Activated CD4-positive, alpha-beta T cell treated with anti-CD3 and anti-CD28 coated beads for 36 hours (primary cell): ENCODE measurements at places on chromosomes 4 and X.

GRCh38 chrX:107764845-107765608 is 10.6 kb downstream of the TSC22D3 start:
- DNase-seq: no peak

- DNase-seq: no peak
Measured at GRCh38 chr4:8341691-8342090, 72.1 kb downstream of the HTRA3 start.

DNA sequence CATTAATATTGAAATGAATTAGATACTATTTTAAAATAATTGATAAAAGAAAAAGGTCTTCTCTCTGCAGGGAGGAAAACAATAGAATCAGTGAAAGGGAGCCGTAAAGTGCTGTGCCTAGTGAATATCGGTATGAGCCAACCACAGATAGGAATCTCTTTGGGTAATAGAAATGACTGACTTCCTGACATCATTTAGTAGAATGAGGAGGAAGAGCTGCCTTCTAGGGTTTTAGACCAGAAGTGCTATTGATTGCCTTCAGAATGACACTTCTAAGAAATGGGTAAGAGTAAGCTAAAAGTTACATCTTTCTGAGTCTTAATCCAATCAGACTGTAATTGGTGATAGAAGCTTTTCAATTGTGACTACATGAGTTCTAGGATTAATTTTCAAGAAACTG is 134.0 kb upstream of the MAP9 start:
- DNase-seq: no peak

- no peak for DNase-seq
Measured at GRCh38 chr4:126701756-126702155, 931.0 kb upstream of the INTU start.

GRCh38 chr4:41446391-41446790 is 91.6 kb upstream of the LIMCH1 start:
- DNase-seq: no peak

GRCh38 chrX:32877592-32877991 is 333.8 kb downstream of the DMD start:
- no peak for DNase-seq

DNA sequence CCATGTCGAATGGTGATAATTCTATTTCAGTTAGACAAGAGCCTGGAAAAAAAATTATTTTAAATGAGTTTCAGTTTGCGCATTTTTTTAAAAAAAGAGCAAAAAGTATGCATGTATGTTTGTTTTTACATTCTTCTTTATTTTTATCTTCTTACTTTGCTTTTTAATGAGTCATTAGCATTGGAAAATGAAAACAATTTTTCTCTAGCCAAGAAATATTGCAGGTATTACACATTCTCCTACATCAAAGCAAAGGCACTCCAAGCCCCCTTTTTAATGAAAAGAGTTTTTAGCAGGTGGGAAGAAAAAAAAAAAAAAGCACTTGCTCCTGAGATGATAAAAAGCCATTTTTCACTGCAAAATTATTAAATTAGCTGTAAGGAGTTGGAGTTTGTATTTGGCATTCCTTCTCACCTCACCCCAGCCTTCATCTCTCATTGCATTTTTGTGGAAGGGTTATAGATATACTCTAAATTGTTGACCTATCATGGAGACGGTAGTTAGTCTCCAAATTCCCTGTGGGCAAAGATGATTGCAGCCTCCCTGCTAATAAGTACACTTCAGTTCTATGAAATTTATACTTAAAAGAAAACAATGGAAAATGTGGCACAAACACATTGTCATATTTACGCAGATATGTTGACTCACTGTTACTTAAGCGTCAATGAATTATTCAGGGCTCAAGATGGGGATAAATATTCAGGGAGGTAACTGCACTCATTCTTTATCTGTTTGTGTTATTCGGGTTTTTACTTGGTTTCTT is 43.8 kb downstream of the PALLD start:
- no peak for DNase-seq

GRCh38 chrX:57906790-57907189 is 3.5 kb downstream of the ZXDA start:
- no peak for DNase-seq

- no peak for DNase-seq
Measured at GRCh38 chr4:10159671-10160070, 43.1 kb upstream of the WDR1 start.

- no peak for DNase-seq
Measured at GRCh38 chrX:39983715-39984114, 114.0 kb downstream of the BCOR start.

GRCh38 chr4:184265546-184266351 is 48.1 kb upstream of the ENPP6 start:
- peak; percentile 49 for DNase-seq

DNA sequence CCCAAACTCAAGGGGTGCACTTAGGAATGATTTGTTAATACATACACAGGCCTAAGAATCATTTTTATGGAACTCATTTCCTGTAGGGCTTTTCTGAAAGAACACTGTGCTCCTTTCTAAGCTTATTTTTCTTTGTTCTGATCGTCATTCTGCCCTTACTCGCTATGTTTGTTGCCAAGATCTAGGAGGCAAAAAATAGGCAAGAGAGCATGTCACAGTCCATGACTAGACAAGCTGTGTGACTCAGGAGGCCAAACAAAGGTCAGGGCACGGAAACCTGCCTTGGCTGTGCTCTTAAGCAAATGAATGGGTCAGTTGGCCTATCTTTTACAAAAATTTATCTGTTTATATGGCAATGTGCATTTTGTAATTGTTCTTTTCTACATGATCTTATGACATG is 42.5 kb upstream of the C1GALT1C1 start:
- no peak for DNase-seq

DNA sequence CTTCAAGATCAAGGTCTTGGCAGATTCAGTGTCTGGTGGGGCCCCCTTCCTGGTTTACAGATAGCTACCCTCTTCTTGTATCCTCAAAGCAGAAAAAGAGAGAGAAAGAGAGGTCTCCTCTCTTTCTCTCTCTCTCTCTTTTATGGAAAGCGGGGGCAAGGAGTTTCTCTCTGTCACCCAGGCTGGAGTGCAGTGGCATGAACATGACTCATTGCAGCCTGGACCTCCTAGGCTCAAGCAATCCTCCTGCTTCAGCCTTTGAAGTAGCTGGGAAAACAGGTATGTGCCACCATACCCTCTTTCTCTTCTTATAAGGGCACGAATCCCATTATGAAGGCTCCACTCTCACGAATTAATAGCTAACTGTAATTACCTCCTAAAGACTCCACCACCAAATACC is 20.2 kb downstream of the RAB9B start:
- DNase-seq: no peak

DNA sequence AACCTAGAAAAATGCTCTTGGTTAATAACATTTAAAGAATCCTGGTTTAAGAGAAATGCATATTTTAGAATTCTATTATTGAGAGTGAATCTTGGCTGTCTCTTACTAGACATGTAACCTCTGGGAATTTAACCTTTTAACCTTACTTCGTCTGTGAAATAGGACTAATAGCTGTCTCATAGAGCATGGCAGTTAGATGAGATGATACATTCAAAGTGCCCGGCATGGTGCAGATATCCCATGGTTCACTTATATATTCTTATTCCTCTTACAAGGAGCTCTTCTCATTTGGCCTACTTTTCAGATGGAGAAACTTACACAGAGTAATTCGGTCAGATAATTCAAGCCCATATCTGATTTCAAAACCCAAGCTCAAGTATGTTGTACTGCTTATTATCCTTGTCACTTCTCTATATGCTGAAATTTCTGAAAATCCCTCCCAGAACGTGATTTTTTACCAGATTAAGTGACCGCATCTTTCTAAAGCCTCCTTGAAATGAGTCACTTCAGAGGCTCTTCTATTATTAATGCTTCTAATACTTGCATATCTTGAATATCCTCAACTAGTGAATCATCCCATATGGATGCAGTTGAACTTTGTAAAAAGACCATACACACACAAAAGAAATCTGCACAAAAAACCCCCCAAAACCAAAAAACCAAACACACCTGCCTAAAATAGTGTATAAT is 4.9 kb downstream of the CDKN2AIP start:
- no peak for DNase-seq

- peak; percentile 18 for DNase-seq
Measured at GRCh38 chrX:72714478-72714916, 391 bp upstream of the PHKA1 start.

- no peak for DNase-seq
Measured at GRCh38 chr4:139243448-139244365, 36.3 kb downstream of the MGARP start.

DNA sequence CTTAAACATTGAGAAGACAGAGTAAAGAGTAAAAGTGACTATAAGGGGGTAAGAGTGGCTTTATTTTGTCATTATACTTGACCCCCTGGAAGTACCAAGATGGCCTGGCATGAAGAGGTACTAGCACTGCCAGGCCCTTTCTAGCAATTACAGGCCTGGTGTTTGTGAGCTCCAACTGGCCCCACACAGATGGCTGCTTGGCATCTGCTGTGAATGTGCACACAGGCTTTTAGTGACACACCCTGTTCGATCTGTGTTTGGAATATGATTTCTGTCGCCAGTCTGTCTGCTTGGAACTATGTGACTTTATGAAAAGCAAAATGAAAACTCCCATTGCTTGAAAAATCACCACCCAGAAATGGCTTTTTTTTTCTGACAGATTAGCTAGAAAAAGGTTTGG is 123.3 kb downstream of the CLCN4 start:
- DNase-seq: no peak

DNA sequence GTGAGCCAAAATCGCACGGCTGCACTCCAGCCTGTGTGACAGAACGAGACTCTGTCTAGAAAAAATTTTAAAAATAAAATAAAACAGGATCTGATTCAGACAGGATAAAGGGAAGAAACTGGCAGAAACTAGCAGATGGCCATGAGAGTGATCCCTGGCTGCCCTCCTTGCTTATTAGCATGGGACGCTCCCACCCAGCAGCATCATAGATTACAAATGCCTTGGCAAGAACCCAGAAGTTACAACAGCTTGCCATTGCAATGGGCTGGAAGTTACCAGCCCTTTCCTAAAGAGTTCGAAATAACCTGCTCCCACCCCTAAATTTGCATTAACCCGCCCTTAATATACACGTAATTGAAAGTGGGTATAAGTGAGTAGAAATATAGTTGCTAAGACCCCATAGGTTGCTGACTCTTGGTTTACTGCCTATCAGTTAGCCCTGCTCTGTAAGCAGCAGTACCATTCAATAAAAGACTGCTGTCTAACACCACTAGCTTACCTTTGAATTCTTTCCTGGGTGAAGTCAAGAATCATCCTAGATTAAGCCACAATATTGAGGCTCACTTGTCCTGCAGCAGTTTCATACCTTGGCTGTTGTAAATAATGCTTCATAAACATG is 9.1 kb upstream of the XAGE2 start:
- no peak for DNase-seq

DNA sequence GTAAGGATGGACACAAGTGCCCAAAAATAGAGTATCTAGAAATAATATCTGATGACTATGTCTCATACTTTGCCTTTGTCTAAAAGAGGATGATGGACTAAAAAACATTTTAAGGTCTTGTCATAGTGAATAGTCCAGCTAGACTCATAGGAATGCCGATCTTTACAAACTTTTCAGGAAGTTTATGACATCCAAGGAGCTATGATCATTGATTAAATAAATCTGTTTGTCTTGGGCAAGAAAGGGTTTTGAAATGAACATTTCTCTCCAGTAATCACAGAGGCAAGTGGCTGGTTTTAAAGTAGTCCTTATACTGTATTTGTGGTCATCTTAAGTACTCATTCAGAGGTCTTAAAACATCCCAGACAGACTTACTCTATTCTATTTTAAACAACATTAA is 109.8 kb downstream of the MAPK10 start:
- no peak for DNase-seq

GRCh38 chr4:6905516-6906445 is 3.8 kb upstream of the TBC1D14 start:
- DNase-seq: peak; percentile 3

- DNase-seq: peak; percentile 32
Measured at GRCh38 chr4:24471486-24472160, 112.7 kb downstream of the DHX15 start.

DNA sequence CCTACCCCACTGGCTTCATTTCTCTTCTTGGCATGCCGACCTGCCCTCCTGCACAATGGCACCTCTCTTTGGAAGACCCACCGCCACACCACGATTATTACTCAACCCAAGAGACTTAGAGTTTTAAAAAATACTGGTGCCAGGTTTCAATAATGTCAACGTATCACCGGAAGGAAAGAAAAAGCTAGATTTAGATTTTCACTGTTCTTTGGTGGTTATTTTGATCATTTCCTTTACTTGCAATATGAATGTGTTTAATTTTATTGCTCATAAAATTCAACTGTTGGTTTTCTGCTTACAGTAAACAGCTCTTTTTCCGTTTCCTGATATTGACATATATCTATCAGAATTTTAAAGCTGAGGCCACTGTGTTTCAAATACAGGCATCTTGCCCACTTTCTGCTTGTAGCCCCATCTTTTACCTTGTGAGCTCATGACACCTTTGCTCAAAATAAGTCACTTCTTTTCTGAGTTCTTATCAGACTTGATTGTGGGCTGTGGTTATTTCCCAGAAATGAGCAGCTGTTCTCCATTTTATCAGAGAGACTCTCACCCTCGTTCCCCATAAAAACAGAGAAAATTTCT is 439.1 kb downstream of the INPP4B start:
- DNase-seq: peak; percentile 67

DNA sequence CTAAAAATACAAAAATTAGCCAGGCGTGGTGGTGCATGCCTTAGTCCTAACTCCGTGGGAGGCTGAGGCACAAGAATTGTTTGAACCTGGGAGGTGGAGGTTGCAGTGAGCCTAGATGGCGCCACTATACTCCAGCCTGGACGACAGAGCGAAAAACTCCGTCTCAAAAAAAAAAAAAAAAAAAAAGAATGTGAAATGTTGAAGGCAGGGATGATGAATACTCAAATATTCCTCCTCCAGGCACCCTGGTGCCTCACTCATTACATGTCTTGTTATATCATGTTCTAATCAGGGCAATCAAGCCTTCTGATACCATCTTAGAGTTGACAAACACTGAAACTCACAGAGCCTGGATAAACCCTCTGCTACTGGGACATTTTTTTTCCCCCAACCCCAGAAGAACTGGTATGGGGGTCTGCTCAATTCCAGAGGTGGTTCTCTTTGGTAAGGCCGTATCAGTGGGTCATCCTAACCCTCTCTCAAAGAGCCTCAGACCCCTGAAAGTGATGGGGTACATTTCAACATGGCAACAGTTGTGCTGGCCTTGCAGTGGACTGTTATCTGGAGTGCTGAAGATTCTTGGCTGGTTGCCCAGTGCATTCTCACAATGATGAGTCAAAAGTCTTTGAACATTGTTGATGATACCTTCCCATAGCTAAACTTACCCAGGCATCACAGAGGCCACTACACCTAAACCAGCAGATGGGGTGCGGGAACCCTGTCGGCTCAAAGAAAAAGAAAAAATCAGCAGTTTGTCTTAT is 2.4 kb upstream of the SH3KBP1 start:
- DNase-seq: peak; percentile 77
